ENCODE measurements at places on chromosomes 3 and 15.
A peak's percentile ranks its signal among the peaks of the same experiment; 100 is the strongest.

GRCh38 chr3:8500319-8500988 is 1.2 kb upstream of the LMCD1 start:
- peak; percentile 90 for DNase-seq

DNA sequence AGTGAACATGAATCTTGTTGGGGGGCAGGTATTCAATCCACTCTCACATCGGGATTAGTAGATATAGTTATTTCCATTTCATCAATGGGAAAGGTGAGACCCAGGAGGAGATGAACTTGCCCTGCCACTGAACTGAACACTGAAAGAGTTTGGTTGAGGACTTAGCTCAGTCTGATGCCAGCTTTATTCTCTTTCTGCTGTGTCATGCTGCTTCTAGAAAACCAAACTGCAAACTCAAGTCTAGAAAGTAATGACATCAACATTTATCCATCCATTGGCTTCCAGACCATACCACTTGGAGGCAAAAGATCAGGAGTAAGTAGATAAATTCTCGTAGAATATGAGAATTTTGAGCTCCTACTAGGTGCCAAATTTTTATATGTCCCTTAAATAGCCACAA is 288.0 kb upstream of the CTNNB1 start:
- no peak for DNase-seq

DNA sequence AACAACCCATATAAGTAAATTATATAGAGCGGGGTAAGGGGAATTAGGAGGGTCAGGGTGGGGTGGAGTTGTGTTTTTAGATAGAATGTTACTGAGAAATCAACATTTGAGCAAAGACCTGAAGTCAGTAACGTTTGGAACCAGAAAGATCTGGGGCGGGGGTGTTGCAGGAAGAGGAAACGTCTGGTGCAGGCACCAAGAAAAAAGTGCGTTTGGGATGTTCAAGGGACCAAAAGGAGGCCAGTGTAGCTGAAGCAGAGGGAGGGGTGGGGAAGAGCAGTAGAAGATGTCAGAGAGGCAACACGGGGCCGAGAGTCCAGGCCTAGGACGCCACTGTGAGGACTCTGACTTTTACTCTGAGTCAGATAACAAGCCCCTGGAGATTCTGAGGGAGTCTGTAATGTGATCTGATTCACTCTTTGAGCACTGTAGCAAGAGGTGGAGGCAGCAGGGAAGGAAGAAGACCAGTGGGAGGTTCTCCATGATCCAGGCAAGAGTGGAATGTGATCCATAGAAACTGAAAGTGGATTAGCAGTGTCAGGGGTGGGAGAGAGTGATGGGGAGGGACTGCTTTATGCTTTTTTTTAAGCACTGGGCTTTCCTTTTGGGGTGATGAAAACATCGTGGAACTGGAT is 179.3 kb upstream of the CHRM5 start:
- no peak for DNase-seq

GRCh38 chr3:61638741-61639140 is 77.4 kb downstream of the PTPRG start:
- no peak for DNase-seq

DNA sequence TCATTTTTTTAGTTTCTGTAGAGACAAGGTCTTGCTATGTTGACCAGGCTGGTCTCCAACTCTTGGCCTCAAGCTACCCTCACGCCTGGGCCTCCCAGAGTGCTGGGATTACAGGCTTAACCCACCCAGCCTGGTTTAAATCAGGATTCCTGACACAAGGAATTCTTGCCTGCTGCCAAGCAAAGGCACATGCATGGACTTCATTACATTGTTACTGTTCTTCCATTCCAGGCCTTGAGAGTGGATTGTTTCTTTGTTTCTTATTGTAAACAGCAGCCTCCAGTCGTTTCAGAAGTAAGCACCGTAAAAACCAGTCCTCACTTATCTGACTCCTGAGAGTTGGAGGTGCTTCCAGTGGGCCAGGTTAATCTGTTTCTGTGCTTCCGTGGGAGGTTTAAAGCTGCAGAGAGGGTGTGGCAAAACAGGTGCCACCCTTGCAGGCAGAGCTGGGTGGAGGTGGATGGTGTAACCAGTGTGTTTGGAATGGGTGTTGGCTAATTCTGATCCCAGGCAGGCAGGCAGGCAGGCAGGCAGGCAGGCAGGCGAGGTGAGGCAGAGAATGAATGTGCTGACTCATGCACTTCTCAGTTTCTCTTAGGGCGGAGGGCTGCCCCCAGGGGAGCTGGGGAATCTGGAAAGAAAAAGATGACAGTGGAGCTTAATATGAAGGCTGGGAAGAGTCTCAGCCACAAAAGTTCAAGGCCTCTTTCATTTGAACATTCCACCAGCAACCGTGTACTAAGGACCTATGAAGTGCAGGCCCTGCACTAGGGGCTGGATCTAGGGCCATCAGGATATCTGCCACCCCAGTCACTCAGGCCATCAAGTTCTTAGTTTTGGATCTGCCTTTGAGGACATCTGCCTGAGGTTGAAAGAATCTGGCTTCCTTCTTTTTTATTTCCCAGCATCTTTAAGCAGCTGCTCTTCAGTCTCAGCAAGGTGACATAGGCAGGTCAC is 37.0 kb upstream of the CDCP1 start:
- no peak for DNase-seq

DNA sequence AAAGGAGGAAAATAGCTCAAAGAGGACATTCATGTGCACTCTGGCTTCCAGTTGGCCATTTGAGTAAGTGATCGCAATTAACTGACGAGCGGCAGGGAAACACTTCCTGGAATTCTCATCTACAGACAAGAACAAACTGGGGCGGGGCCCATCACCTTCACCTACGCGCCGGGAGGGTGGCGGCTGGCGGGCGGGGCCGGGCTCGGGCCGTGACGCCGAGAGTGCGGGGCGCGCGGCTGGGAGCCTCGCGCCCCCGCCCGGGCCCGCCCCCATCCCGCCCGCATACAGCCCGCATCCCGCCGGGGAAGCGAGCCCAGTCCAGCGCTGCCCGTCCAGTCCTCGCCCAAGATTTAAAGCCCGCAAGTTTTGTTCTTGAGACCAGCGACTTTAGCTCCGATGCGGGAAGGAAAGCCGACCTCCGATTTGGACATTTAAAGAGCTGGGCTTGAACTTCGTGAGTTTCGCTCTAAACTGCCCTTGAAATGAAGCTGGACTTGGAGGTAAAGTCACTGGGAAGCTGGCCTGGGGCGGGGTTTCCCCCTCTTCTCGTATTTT is at the start of gene B3GNT5:
Gene B3GNT5 (plus strand): TSS at position 281 of the 555 bp plus-strand sequence. CDS start 16,546 bp downstream, outside the sequence.
- no peak for DNase-seq

- DNase-seq, result no peak
Observed at GRCh38 chr3:153163393-153163724, 1.3 kb downstream of the RAP2B start.

- peak; percentile 55 for DNase-seq
Observed at GRCh38 chr3:116445990-116446389, 703 bp upstream of the LSAMP start.

DNA sequence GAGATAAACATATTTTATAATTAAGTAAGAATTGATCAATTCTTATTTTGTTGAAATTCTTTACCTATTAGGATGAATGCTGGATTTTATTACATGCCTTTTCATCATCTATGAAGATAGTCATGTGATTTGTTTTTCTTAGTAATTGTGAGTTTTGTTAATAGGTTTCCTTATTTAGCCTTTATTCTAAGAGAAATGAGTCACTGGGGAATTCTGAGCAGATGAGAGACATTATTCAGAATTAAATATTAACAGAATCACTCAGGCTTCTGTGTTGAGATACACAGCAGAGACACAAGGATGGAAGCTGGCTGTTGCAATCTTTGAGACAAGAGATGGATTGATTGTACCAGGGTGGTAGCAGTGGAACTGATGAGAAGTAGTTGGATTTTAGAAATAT is 7.4 kb upstream of the ANO10 start:
- DNase-seq, result no peak

GRCh38 chr15:50862553-50862952 is 45.9 kb upstream of the AP4E1 start:
- no peak for DNase-seq

- DNase-seq, result no peak
Observed at GRCh38 chr15:72861354-72861910, 77.9 kb upstream of the ADPGK start.

DNA sequence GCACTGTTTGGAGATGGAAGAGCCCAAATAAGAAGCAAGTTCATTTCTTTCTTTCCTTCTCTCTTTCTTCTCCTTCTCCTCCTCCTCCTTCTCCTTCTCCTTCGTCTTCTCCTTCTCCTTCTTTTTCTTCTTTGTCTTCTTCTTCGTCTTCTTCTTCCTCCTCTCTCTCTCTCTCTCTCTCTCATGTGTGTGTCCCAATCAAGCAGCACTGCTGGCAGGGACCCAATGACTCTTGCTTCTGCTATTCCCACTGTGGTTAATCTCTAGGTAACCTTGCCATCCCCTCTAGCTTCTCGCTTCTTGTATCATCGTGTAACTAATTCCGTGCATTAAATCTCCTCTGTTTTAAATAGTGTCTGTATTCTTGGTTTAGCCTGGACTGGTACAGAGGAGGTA is 26.1 kb upstream of the ZNF280D start:
- peak; percentile 76 for DNase-seq

DNA sequence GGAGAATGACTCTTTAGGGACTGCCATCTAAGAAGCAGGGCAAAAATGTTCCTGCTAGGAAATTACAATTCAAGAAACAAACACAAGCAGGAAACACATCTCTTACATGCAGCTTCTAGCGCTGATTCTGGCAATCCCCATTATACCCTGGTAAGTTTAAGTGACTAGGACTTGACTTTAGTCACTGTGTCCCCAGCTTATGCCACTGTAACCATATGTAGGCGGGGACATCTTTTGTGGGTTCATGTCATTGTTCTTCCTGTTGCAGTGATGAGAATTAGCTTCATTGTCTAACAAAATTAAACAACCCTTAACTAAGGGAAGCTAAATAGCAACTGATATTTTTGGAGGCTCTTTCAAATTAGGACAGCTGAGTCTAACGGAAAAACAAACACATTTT is 17.9 kb upstream of the FAM81A start:
- DNase-seq, result no peak

DNA sequence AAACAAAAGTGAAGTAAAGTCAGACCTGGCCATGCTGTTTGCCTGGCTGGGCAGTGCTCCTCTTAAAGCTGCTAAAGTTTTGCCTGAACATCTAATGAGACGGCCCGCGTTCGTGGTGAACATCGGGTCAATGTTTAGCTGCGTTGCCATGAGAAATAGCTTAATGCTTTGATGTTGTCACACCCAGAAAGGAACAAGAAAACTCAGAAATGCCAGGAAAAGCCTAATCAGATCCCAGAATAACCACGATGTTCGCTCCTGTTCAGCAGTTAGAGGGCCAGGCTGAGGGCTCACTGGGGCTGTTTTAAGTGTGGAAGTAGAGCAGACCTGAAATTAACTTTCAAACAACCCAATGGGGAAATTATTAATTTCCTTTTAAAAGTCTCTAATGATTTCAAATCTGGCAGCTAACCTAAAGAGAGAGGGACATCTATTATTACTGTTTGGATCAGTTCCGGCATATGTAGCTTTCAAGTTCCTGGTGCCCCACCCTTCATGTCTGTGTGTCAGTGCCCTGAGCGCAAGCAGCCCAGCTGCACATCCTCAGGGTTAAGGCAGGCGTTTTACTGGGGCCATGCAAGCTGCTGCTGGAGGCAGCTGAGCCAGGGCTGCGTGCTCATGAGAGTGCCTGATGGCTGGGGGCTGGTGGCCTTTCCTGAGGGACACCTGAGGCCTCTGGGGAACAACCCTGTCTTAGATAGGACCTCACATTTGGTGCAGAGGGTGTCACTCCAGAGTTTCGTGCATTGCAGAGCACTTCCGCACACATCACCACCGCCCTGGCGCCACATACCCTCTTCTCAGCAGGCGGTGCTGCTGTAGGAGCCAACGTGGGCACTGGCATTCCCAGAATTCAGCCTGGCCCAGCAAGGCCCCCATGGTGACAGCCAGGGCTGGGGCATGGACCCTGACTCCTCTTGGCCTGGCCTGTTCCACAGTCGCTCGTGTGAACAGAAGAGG is 76.6 kb downstream of the LRRK1 start:
- no peak for DNase-seq

- DNase-seq, result no peak
Observed at GRCh38 chr3:85148036-85148435, 189.2 kb downstream of the CADM2 start.

DNA sequence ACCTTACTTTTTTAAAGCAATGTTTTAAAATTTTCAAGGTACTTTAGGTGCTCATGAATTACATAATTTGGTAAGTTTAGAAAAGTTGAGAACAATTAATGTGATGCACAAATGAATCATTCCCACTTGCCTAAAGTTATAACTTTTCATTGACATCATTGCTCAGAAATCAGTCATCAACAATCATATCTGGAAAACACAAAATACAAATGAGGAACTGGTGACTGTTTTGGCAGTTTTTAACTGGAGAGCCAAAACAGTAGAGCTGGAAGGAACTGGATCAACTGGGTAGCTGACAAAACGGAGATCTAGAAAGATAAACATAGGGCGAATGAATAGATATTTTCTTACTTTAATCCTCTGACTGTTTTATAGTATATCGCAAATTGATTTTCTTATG is 767.1 kb downstream of the IGSF11 start:
- DNase-seq, result no peak

Data from retinal pigment epithelial cell (primary cell).